ENCODE measurements at places on chromosomes 3 and 15. TPM values are rescaled to one million over a fixed set of nuclear protein-coding genes. Genes with fewer than 3 reads are reported as not detected.
A peak's percentile ranks its signal among the peaks of the same experiment; 100 is the strongest.

DNA sequence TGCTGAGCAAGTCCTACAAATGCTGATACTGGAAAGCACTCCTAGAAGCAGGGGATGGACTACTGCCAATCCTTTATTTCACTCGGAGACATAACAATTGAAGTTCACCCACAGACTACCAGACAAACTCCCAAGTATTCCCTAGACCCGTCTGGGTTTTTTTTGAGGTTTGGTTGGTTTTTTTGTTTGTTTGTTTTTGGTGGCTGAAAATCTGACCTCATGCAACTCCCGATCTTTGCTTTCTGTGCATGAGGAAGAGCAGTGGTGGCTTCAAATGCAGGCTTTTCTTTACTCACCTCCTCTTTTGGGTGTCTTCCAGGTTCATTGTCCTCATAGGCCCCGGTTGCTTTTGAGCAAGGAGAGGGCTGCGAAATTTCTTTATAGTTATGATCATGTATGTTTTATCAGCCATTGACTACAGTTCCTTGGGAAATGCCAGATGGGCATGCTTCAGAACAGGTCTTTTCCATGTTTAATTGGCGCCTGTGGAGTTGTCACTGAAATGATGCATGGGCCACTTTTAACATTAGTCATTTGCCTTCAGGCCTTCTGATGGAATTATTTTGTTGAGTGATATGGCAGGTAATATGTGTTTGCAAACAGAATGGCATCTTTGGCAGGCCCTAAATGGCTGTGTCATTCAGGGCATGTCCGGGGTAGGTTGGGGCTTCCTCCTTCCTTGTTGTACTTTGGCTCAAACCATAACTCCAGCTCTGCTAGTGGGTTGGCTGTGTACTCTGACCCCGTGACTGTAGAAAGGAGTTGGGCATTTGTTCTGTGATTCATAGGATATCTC lies 81.3 kb upstream of the ZBED2 start:
- peak overlapping the region; percentile 99 for H3K27ac ChIP-seq
- peak; percentile 73 for DNase-seq
- H3K27me3 ChIP-seq: no peaks in the 10 kb centered on the region

The SERINC4 gene
- total RNA-seq: 0.28 TPM

GRCh38 chr3:58804914-58805313 lies 138.3 kb upstream of the FAM3D start:
- H3K4me3 ChIP-seq: no peak overlapping the region
- no peaks in the 10 kb centered on the region for H3K4me1 ChIP-seq
- H3K36me3 ChIP-seq: no peaks in the 10 kb centered on the region
- peaks cover 2% of the 10 kb centered on the region for H3K27me3 ChIP-seq
- H3K27ac ChIP-seq: no peak overlapping the region

- no peaks in the 10 kb centered on the region for H3K36me3 ChIP-seq
- H3K4me3 ChIP-seq: peak overlapping the region; percentile 28
- H3K4me1 ChIP-seq: peaks cover 31% of the 10 kb centered on the region
- no peaks in the 10 kb centered on the region for H3K27me3 ChIP-seq
Measured at GRCh38 chr3:48561045-48561736, 2.4 kb downstream of the UCN2 start.

The NRG4 gene
- not detected for total RNA-seq

GRCh38 chr3:196541684-196542445 lies 26.5 kb downstream of the WDR53 start:
- H3K4me3 ChIP-seq: no peak overlapping the region
- no peak overlapping the region for H3K27ac ChIP-seq
- H3K27me3 ChIP-seq: peaks cover 10% of the 10 kb centered on the region
- no peaks in the 10 kb centered on the region for H3K36me3 ChIP-seq

GRCh38 chr3:156151824-156152428 lies 31.5 kb downstream of the KCNAB1 start:
- no peak overlapping the region for H3K27ac ChIP-seq
- no peaks in the 10 kb centered on the region for H3K36me3 ChIP-seq
- no peak overlapping the region for H3K4me3 ChIP-seq
- peaks cover 6% of the 10 kb centered on the region for H3K4me1 ChIP-seq
- peak; percentile 84 for DNase-seq

GRCh38 chr3:160455846-160456245 lies 6.3 kb upstream of the TRIM59 start:
- no peak overlapping the region for H3K4me3 ChIP-seq
- H3K27me3 ChIP-seq: peaks cover 19% of the 10 kb centered on the region
- no peaks in the 10 kb centered on the region for H3K4me1 ChIP-seq
- no peak for DNase-seq

DNA sequence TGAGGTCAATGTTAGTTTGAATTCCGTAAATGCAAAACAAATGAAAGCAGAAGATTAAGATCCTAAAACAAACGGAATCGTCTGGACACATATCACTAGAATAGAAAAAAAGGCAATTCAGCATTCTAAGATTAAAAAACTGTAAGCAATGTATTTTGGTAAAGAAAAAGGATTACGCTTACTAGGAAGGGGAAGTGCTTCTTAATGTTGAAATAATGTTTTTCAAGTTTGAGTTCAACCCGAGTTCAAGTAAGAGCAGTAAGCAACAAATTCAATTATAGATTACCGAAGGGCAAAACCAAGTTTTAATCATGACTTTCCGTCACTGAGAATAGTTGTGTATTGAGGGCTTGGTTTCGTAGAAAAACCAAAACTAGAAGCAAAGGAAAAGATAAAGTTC lies 637 bp downstream of the CIP2A start:
- peaks cover 17% of the 10 kb centered on the region for H3K36me3 ChIP-seq
- H3K4me3 ChIP-seq: peak overlapping the region; percentile 97
- DNase-seq: no peak
- H3K4me1 ChIP-seq: peaks cover 45% of the 10 kb centered on the region

- no peak overlapping the region for H3K27ac ChIP-seq
- H3K4me3 ChIP-seq: no peak overlapping the region
- no peaks in the 10 kb centered on the region for H3K27me3 ChIP-seq
- no peak for DNase-seq
Measured at GRCh38 chr3:108225221-108225620, 3.0 kb upstream of the IFT57 start.

The EFCC1 gene
- total RNA-seq: 0.37 TPM

The ATP10A gene
- 48.0 TPM for total RNA-seq

GRCh38 chr3:100603469-100603868 lies 5.9 kb upstream of the ADGRG7 start:
- peaks cover under 1% of the 10 kb centered on the region for H3K27me3 ChIP-seq
- H3K36me3 ChIP-seq: peaks cover 4% of the 10 kb centered on the region
- peak overlapping the region; percentile 72 for H3K4me3 ChIP-seq
- no peak for DNase-seq

- H3K27me3 ChIP-seq: peaks cover 19% of the 10 kb centered on the region
- H3K27ac ChIP-seq: no peak overlapping the region
Measured at GRCh38 chr15:83940136-83940535, 286.2 kb downstream of the ADAMTSL3 start.

The LRCH3 gene
- total RNA-seq: 56.4 TPM

GRCh38 chr15:101361418-101361817 lies 66.4 kb upstream of the SNRPA1 start:
- H3K36me3 ChIP-seq: no peaks in the 10 kb centered on the region
- peaks cover 5% of the 10 kb centered on the region for H3K4me1 ChIP-seq
- H3K27me3 ChIP-seq: no peaks in the 10 kb centered on the region
- H3K27ac ChIP-seq: no peak overlapping the region
- no peak overlapping the region for H3K4me3 ChIP-seq

DNA sequence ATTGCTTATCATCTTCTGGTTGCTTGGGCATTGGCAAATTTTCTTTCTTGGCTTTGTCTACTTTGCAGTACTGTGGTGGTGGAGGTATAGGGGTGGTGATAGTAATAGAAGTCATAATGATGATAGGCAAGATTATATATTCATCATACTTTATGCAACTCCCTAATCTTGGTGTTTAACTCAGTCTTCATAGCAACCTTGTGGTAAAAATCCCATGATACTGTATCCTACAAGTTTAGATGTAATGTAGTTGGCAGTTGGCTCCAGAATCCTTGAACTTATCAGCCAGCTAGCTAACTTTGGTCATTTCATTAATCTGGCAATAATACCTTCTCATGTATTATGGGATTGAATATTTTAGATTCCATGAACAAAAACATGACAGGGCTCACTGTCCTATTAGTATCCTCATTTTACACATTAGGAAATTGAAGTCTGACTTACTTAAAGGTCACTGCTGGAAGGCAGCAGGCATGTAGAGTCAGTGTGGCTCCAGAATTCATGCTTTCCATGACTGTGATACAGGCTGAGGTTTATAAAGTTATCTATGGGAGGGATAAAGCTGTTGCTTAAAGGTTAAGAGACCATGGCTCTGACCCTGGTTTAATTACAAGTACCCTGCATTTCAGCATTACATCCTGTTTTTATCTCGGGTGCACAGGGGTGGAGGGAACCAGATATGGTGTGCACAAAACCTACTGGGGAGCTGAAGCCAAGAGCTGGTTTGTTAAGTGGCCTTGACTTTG lies 33.3 kb downstream of the RBMS3 start:
- no peaks in the 10 kb centered on the region for H3K36me3 ChIP-seq
- DNase-seq: no peak
- no peaks in the 10 kb centered on the region for H3K4me1 ChIP-seq

DNA sequence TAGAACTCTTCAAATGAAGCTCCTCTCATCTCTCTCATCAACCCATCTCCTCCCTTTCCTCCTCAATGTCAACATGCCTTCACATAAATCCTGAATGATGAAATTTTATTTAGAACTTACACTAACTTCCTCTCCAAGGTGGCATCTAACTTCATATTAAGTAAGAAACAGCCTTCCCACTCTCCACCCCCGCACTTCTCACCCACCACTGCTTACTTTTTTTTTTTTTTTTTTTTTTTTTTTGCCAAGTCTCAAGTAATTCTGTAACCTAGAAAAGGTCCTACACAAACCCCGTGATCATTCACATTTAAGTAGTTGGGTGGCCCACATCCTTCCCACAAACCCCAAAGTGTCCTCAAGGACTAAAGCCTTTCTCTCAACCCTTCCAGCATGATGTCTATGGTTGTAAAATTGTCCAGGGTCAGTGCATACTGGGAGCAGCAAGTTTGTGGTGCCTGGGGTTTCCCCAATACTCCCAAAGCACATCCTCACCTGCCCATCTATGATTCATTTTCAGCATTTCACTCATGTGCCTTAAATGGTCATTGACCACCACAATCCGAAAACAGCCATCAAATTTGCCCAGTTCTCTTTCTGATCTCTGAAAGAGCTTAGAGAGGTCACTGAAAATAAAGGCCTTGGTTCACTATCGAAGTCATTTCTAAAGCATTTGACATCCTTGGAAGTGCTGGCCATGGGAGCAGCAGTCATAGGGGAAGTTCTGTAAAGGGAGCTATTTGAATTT lies 47.2 kb downstream of the CD86 start:
- H3K36me3 ChIP-seq: no peaks in the 10 kb centered on the region
- peak overlapping the region; percentile 80 for H3K27ac ChIP-seq
- H3K27me3 ChIP-seq: peaks cover 4% of the 10 kb centered on the region
- peaks cover 37% of the 10 kb centered on the region for H3K4me1 ChIP-seq

DNA sequence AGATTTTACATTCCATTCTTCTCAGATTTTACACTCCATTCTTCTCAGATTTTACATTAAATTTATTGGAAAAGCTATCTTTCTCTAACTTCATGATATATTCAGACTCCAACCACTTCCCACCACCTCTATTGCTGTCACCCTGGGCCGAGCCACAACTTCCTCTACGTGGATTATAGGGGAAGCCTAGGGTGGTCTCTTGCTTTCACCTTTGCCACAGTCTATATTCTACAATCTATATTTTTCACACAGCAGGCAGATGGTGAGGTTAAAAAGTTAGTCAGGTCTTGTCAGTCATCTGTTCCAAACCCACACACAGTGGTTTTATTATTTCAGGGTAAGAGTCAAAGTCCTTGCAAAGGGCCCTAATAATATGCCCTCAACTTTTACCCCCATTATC lies 370.8 kb upstream of the SUCLG2 start:
- H3K27me3 ChIP-seq: no peaks in the 10 kb centered on the region
- no peaks in the 10 kb centered on the region for H3K36me3 ChIP-seq
- no peak for DNase-seq
- peaks cover 2% of the 10 kb centered on the region for H3K4me1 ChIP-seq
- H3K27ac ChIP-seq: no peak overlapping the region
- no peak overlapping the region for H3K4me3 ChIP-seq

The ACVR2B gene
- total RNA-seq: 12.2 TPM
